HL-60 (cell line): ENCODE measurements at places on chromosomes 11 and 22.

DNA sequence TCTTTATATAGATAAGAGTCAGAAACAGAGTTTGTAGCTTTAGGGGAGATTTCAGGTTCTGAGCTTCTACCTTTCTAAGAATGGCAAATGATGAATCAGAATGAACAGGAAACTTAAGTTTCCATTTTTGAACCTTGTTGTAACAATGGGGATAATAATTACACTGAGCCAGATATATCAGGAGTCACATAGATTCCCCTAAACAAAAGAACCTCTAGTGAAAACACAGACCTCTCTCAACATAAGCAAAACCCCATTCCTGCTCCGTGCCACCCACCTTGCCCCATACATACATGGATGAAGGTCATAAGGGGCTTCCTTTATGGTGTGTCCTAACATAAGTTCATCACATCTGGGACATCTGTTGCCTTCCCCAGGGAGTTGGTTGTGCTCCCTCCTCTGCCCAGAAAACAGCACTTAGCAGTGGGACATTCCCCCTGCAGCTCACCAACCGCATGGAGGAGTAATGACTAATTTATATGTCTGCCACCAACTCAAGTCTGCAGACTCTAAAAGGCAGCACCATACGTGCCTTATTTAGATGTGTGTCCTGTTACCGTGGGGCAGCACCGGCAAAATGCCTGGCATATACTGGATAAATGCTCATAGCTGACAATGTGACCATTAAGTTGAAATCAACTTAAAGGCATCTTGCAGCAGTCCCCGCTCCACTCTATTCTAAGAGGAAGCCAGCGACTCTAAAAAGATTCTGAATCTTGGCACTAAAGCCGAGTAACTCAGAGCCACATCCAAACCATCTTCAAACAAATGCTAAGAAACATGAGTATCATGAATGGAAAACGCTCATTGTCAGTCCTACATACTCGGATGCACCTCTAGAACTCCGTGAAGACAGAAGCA lies 8.0 kb downstream of the JAML start:
- no peak for DNase-seq

GRCh38 chr22:19480173-19480568 lies 451 bp downstream of the CDC45 start:
- no peak for DNase-seq

DNA sequence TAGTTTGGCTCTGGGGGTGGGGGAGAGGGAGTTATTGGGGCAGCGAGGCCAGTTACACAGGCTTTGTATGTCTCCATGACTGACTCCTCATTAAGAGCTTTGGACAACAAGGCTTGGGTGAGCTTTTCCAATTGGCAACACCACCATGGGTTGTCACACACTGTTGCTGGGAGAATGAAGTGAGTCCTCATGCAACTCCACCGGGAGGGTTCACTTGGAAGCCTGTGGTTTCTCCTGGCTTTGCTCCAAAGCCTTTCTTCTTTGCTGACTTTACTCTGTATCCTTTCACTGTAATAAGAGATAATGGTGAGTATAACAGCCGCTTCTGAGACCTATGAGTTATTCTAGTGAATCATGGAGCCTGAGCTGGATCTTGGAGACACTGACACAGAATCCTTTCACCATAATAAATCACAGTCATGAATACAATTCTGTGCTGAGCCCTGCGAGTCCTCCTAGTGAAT lies 24.9 kb downstream of the EIF3F start:
- no peak for DNase-seq

- DNase-seq = no peak
Measured at GRCh38 chr22:28773461-28773867, 969 bp downstream of the CCDC117 start.
